CD8-positive, alpha-beta memory T cell (primary cell): ENCODE measurements at places on chromosomes 2 and 18.

GRCh38 chr2:147698166-147698565 is 146.7 kb upstream of the ACVR2A start:
- no peak for DNase-seq

DNA sequence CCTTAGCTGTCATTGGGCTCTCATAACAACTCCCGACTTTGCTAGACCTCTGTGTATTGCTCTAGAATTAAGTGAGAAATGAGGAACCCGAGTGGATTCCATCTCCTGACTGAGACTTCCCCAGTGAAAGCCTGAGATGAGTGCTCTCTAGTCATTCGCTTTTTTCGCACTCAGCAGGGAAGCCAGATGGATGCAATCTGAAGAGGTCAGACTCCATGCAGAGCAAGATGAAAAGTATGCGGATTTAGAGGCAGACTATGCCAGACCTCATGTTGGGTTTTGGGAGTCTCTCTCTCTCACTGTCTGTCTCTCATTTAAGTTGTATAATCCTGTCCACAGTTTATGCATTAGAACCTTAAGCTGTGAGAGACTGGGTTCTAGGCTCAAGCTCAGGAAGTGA is 88.6 kb downstream of the SLC5A7 start:
- DNase-seq = no peak

DNA sequence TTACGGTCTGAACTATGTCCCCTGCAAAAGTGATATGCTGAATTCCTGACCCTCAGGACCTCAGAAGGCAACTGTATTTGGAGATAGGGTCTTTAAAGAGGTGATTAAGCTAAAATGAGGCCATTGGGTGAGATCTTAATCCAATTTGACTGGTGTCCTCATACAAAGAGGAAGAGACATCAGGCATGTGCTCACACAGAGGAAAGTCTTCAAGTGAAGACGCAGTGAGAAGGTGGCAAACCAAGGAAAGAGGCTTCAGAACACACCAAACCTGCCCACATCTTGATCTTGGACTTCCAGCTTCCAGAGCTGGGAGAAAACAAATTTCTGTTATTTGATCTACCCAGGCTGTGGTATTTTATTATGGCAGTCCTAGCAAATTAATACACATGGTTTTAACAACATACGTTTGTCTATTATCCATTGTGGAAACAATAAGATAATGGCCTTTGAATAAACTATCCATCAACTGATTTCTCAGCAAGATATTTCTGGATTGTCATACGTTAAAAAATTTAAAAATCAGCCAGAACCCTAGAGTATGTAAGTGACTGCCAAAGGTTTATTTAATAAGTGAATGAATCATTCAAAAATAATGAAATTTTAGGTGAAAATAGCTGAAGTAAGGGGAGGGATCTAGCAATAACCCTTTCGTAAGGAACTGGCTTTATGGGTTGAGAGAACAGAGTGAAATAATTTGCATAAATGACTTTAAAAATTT is 6.5 kb downstream of the WIPF1 start:
- DNase-seq = no peak

DNA sequence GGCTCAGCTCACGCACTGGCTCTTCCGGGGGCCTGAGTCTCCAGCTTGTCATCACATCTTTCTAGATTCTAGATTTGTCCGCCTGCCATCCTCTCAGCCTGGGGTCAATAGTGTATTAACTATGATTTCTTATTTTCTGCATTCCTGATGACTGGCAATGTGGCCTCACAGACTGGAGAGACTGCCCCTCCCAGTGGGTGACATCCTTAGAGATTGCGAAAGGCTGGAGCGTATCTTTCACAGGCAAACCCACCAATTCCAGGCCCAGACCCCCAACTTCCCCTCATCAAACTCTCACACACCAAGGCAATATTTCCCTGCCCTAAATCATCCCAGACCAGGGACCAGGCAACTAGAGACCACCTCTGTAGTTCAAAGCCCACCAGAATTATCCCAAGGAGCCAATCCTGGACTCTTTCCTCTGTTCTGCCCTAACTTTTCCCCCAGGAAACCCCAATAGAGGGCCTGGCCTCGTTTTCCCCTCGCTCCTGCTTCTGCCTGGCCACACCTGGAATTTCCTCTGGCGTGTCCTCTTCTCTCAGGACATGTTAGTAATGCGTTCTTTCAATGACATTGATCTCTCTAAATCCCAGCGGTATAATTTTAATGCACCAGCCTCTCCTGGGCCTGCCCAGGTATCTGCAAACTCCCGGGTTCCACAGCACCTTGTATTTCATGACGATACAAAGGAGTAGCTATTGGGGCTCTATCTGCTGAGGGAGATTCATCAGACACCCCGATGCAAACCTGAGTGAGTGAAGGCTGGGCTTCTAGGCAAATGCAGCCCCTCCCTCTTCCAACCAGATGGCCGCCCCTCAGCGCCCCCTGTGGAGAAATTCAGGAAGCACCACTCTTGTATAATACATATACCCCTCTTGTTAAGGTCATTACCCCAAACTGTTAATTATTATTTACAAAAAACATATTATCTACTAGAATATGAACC is 2.4 kb upstream of the KCNF1 start:
- no peak for DNase-seq

DNA sequence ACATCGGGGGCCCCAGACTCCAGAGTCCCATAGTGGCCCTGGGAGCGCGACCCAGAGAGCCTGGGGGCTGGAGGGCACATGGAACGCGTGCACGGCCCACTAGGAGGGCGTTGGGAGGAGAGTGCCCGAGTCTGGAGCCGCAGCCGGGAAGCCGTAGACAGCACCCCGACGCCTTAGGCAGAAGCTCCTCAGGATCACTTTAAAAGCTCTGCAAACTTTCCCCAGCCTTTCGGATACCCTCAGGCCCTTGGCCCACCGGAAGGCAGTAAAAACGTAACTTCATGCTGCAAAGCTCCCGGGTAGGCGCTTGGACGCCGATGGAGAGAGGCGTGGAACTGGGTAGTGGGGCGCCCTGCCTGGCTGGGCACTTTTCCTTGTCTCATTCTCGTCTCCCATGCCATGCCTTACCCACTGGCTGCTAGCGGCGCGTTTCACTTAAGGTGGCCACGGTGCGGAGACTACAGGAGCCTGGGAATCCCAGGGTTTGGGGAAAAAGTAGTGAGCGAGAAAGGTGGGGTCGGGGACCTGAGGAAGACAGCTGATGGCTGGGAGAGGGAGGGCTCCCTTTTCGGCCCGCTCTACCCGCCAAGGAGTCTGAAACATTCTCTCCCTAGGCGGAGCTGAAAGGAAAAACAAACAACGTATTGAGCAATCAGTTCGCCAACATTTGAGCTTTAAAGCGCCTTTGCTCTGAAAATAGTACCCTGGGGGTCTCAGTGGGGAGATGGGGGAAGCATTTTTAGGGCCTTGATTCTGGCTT is 141.8 kb downstream of the MEIS1 start:
- no peak for DNase-seq

- no peak for DNase-seq
These were observed 61.0 kb downstream of the AQP4 start for GRCh38 chr18:26804519-26804918.

GRCh38 chr2:135555311-135555710 is 24.0 kb downstream of the R3HDM1 start:
- no peak for DNase-seq

DNA sequence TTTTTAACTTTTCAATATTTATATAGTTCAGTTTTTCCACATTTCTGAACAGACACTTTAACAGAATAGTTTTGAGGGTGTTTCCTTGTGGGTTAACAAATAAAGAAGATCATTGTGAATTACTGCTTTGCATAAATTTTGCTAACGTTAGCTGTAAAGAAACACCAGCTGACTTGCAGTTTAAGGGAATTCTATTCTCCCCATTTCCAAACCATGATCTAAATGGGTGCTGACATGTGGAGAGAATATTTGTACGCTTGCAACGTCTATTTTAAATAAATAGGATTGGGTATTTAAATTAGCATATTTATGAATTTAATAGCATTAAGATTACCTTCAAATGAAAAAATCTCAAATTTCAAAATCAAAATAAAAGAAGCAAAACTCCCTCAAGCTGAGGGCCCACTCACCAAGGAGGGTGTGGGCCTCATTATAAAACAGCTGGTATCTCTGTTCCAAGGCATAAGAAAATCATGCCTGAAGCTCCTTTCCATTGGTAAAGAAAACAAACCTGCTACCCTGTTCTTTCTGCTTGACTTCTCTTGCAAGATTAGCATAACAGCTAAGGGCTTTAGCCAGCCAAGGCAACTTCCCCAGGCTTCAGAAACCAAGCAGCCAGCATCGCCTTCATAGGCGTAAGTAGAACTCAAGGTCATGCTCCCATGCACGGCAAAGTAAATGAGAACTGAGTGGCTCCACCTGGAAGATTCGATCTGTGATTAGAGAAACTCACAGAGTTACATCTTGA is 3.2 kb downstream of the MRO start:
- no peak for DNase-seq

DNA sequence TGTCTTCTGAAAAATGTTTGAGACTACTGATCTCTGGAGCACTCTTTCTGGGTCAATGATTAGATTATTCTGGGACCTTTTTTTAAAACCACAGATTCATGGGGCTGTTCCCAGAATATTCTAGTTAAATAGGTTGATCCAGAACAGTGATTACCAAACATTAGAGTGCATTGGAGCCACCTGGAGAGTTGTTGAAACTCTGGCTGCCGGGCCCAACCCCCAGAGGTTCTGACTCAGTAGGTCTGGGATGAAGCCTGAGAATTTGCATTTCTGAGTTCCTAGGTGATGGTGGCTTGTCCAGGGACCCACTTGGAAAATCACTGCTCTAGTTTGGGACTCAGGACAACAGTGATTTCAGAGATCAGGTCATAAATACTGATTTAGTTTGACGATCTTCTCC is 197.3 kb downstream of the PTPRM start:
- DNase-seq = no peak

DNA sequence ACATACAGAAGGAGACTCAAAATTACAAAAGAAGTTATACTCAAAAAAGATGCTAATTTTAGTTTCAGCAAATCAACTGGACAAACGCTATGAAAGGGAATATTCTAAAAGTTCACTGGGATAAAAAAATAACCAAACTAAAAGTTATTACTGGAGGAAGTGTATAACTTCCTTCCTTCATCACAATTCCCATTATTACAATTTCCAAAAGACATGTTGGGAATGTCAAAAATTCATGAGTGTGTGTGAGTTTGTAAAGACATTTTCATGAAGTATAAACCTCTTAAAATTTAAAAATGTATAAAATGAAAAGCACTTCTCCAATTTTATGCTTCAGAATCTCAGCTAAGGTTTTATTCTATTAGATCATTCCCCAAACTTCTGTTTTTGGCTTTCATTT is 67.8 kb downstream of the MERTK start:
- no peak for DNase-seq

DNA sequence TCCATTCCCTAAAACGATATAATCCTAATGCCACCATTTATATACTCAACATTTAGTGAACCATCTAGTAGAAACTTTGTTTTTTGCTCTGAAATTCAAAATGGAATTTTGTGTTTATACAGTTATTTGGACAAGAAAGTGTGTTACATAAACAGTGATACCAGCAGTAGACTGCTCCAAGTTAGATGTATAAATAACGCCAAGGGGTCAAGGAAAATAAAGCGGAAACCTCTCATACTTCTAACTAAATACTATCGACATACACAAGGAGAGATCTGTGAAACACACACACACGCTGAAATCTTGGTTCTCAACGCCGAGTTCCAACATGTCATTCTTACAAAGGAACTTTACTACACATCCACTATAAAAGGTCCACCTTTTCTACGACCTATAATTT is 1.2 kb downstream of the TXNL1 start:
- DNase-seq = no peak

DNA sequence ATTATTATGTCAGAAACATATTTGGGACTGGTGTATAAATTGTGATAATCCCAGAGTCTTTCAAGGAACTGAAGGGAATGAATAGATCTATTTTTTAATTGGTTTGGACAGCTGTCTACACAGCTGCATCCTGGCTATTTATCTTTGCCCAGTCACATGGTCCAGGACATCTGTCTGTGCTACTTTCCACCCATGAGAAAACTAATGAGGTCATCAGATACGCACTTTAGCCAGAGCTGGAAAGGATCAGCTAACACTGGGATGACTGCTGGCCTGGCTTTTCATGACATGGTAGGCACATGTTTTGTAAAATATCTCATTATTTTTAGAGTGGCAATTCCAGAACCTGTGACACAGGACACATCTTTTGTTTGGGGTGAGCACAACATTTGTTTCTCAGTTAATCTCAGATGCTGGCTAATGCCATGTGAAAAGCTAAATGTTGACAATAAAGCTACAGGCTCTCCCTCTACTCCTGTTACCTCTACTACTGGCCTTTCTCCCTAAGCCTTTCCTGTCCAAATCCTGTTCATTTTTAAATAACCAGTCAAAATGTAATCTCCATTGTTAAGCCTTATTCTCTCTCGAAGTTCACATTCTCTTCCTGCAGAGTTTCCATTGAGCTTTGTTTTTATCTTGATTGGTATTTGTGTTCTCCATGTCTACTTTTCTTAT is 500.7 kb downstream of the RIT2 start:
- no peak for DNase-seq

- no peak for DNase-seq
These were observed 282.3 kb downstream of the EIPR1 start for GRCh38 chr2:3094999-3095958.

GRCh38 chr2:133146893-133147292 is 421.4 kb downstream of the NCKAP5 start:
- DNase-seq = no peak

GRCh38 chr2:127700527-127701192 is 637 bp upstream of the SFT2D3 start:
- peak; percentile 4 for DNase-seq

GRCh38 chr2:42246562-42246961 is 77.4 kb downstream of the EML4 start:
- no peak for DNase-seq

- no peak for DNase-seq
These were observed 77.8 kb downstream of the RDH14 start for GRCh38 chr2:18482666-18483065.

- no peak for DNase-seq
These were observed 99.8 kb downstream of the METTL4 start for GRCh38 chr18:2471523-2471922.

- DNase-seq = no peak
These were observed 40.3 kb upstream of the ZEB2 start for GRCh38 chr2:144560251-144560650.

DNA sequence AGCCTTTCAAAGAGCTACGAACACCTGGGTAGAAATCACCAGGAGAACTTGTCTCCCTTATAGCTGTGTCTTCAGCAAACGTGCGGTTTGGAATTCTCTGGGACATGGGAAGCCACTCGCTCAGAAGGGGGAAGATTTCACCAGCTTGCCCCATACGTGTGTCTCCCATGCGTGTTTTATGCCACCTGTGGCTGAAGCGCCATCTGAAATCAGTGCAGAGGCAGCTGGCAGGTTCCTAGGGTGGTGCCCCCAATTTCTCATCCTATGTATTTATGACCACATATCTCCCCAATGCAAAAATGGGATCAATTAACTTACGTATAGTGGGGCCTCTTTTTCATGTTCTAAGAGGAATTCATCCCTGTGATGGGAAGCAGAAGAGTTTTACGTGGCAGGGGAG is 81.6 kb downstream of the TPO start:
- DNase-seq = no peak
